Activated naive CD4-positive, alpha-beta T cell treated with Interleukin-2 at 50 U/mL for 16 hours (primary cell): ENCODE measurements at places on chromosomes 7 and 10.

DNA sequence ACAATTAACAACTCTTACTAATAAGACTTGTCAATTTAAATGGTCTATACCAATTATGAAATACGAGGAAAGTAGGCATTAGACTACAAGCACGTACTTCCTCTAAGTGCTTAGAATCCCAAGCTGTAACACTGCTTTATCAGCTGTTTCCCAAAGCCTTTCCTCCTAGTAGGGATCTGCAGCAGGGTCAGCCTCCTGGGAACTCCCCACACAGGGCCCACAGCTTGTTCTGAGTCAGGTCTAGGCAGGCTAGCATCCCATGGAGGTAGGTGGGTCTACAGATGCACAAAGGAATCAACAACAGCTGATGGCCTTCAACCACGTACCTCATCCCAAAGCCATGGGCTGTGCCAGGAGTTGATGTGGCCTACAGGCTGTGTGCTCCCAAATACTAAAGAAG, 14.7 kb downstream of the MMS19 start:
- DNase-seq, result no peak

DNA sequence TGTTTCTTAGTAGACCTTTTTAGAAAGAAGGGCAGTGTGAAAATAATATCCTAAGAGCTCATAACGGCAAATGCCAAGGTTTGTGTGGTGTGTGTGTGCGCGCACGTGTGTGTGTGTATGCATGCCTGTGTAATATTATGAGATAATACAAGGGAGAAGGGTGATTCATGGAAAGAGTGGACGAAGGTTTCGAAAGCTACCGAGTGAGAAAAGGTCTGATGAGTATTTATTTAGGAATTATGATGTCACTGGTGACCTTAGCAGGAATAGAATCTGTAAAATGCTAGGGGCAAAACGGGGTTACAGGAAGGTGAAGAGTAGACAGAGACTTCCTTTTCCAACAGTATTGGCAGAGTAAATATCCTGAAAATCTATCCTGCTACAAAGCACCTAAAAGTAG, 107.3 kb downstream of the AHR start:
- DNase-seq, result no peak

DNA sequence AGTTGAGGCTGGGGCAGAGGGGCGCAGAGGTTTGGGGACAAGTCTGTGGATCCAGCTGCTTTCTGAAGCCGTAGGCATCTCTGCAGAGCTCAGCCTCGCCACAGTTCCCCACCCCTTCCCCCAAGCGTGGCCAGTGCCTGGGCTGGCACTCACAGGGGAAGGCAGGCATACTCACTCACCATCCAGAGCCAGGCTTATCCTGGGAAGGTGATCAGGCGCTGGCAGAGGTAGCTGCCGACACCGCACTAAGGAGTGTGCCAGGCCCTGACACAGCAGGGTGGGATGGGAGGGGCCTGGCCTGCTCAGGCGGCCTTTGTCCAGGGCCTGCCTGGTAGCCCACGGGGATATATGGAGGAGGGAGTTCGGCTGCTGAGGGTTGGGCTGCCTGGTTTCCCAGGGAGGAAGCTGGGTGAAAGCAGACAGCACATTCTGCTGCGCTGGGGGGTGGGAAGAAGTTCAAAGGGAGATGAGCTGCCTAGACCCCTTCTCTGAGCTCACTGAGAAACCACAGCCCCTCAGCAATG, 15.9 kb downstream of the VSIR start:
- DNase-seq, result no peak

DNA sequence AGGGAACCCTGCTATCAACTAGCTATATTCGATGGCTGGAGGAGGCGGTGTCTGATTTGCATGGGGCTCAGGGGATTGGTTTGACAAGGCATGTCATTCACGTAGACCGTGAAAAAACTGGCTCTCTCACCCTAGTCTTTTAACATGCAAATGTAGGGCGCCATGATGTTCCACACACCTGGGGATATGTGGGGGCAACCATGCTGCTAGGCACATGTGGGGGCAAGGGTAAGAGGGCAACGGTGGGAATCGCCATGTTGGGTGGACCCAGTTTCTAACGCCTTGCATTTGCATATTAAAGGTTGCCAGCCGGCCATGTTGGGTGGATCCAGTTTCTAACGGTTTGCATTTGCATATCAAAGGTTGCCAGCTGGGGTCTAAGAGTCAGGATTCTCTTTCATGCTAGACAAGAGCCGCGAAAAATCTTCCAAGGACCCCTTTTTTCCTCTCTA, 419.2 kb upstream of the NFE2L3 start:
- DNase-seq, result no peak

- no peak for DNase-seq
Observed at GRCh38 chr10:71647526-71648253, 71.9 kb downstream of the C10orf105 start.

GRCh38 chr10:101525848-101526247, 62.2 kb downstream of the POLL start:
- DNase-seq, result no peak

DNA sequence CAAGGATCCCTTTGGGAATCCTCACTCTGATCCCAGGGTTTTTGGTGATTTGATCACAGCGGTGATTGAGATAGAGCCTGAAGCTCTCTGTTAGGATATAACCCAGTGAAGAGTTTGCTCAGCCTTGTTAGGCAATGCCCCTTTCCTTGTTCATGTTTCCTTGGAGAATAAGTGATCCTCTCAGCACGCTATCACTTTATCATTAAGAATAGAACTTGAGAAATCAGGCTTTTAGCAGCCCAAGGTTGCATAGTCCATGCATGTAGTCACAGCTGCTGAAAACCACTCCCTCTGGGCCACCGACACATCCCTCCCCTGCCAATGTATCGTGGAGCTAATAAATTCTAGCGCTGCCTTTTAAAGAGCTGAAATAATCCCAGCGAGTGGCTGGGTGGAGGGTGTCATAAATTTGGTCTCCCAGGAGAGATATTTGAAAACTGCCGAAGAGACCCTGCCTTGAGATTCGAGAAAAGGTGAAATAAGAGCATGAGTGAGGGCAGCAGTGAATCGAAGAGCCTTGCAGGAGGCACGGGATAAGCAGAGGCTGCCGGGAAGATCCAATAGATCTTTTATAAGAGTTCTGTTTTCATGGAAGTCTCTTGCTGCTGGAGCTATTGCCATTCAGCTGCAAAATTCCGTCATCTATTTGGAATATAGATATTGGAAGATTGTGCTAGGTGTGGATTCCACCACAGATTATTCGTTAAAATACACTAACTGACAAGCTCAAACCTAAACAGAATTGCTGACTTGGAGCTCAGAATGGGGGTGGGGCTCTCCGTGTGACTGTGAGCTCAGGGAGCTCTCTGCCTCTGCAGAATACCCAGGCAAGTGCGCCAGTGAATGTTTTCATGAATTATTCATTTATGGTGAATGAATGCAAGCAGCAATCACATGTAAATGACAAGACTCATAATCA, 249.8 kb downstream of the TRIL start:
- no peak for DNase-seq

DNA sequence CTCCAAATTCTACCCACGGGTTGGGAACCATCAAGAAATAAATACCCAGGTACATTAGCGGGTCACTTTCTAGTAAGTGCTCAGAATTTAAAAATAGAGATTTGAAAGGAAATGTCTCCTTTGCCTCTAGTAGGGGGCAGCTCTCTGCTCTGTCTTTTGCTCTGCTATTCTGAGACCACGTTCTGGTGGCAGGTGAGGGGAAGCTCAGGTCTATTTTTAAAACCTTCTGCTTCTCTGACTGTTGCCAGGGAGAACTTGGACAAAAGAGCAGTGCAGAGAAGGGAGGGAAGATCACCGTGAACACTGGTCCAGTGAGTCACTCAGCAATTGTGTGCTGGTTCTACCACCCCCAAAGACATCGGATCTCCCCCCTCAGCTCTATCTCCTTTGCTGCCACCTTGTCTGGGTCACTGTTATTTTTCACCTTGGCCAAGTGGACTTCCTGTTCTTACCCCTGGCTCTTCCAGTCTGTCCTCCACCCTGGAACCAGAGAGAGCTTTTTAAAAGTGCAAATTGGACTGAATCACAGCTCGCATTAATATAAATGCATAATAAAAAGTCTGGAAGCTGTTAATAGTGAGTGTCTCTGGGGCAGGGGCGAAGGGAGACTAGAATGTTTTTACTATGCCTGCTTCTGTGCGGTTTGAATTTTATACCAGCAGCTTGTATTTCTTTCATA, 72.4 kb upstream of the LOXL4 start:
- no peak for DNase-seq

GRCh38 chr7:72753781-72754180, 74.2 kb downstream of the TYW1B start:
- DNase-seq, result no peak

DNA sequence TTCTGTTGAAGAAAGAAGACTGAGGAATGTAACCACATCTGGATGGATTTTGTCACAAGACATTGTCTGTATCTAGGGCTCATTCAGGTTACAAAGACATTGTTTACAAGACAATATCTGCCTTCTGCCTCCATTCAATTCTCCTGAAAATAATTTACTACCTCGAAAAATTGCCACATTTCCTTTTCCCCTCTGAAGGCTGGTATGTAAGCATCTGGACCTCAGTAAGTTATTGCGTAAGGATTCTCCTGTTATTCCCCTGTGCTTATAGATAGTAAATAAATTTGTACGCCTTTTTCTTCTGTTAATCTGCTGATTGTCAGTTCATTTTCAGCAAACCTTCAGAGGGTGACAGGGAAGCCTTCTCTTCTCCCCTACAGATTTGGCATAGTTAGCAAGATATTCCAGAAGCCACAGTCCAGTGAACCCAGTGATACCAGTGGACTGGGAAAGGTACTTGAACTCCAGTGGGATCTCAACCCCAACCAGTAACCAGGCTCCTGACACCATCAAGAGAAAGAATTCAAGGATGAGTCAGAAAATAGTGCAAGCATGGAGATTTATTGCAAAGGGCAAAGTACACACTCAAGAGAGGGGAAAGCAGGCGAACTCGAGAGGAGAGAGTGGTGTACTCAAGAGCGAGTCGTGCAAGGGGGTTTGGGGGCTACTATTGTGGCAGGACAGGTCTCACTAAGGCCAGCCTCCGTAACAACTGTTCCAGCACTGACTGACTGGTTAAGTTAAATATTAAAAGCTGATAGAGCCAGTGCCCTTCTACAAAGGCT, 706.9 kb upstream of the GHITM start:
- no peak for DNase-seq

DNA sequence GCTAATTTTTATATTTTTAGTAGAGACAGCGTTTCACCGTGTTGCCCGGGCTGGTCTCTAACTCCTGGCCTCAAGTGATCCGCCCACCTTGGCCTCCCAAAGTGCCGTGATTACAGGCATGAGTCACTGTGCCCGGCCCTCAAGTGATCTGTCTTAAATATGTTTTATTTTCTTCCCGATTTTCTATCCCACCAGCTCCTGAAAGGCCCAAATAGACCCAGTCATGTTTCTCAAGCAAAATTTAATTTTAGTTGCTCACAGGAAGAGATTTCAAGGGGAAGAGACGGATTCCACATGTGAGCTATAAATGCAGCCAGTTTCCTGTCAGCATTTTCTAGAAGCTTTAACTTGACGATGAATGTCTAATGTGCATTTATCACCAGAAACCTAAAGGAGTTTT, 12.0 kb downstream of the DENND10 start:
- DNase-seq, result no peak

- DNase-seq, result no peak
Observed at GRCh38 chr10:117198088-117198487, 799 bp downstream of the KCNK18 start.

GRCh38 chr7:31074120-31074383, 21.9 kb downstream of the ADCYAP1R1 start:
- no peak for DNase-seq

GRCh38 chr10:129090618-129091366, 376.2 kb upstream of the MGMT start:
- DNase-seq, result no peak

- no peak for DNase-seq
Observed at GRCh38 chr7:136309407-136309806, 332.2 kb upstream of the MTPN start.

DNA sequence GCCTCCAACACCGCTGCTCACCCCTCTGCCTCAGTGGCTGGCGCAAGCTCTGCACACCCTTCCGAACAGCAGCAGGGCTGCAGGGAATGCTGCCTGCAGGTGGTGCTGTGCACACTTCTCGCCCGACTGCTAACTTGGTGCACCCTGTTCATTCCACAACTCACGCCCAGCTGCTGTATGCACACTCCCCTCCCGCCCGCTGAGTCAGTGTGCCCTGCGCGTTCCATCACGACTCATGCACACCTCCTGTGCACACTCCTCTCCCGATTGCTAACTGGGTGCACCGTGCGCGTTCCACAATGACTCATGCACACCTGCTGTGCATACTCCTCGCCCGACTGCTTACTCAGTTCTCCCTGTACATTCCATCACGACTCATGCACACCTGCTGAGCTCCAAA, 21.5 kb downstream of the ADARB2 start:
- DNase-seq, result peak; percentile 30

GRCh38 chr7:25624833-25625232, 396.5 kb upstream of the NPVF start:
- no peak for DNase-seq

- DNase-seq, result peak; percentile 37
Observed at GRCh38 chr10:72122221-72122620, 33.9 kb upstream of the SPOCK2 start.

GRCh38 chr7:101904019-101904418, 86.6 kb downstream of the CUX1 start:
- DNase-seq, result no peak

DNA sequence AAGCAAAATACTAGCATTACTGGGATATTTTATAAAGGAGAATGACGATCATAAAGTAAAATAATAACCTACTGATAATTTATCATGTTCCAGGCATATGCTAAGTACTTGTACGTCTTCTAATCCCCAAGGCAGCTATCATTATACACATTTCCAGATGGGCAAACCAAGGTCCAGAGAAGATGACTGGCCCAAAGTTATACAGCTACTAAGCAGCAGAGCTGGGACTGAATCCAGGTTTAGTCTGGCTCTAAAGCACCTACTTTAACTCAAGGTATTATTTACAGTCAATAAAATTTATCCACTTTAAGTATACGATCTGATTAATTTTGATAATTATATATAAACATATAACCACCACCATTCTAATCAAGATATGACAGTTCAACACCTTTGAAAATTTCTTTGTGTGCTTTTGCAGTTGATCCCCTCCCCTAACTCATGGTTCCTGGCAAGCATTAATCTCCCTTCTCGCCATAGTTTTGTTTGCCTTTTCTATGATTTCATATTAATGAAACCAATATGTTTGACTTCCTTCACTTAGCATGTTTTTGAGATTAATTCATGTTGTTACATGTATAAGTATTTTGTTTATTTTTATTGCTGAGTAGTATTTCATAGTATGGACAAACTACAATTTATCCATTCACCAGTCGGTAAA, 126.7 kb downstream of the CPEB3 start:
- no peak for DNase-seq

GRCh38 chr7:111089822-111090426, 1.0 kb upstream of the LRRN3 start:
- no peak for DNase-seq

- DNase-seq, result no peak
Observed at GRCh38 chr7:157978766-157979165, 608.9 kb downstream of the PTPRN2 start.

GRCh38 chr10:96075977-96076376, 32.6 kb downstream of the CCNJ start:
- no peak for DNase-seq
